ENCODE measurements at places on chromosomes 2 and 18.
A peak's percentile ranks its signal among the peaks of the same experiment; 100 is the strongest.

GRCh38 chr2:216015722-216016464, 2.5 kb upstream of the MREG start:
- peak; percentile 35 for DNase-seq

DNA sequence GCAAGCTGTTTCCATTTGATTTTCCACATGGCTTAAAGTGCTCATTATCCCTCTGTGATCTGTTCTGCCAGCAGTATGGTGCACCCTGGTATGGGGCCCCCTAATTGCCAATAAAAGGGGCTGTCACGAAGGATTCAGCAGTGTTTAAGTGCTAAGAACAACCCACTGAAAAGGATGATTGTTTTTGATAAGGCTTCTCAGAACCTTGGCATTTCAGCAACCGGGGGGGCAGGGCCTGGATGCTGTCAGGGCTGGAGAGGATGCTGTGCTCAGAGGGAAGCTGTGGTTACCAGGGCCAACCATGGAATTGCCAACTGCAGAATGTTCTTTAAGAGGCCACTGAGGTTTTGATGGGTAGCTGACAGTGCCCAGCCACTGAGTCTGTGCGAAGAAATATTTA, 117.8 kb downstream of the CTIF start:
- no peak for DNase-seq

DNA sequence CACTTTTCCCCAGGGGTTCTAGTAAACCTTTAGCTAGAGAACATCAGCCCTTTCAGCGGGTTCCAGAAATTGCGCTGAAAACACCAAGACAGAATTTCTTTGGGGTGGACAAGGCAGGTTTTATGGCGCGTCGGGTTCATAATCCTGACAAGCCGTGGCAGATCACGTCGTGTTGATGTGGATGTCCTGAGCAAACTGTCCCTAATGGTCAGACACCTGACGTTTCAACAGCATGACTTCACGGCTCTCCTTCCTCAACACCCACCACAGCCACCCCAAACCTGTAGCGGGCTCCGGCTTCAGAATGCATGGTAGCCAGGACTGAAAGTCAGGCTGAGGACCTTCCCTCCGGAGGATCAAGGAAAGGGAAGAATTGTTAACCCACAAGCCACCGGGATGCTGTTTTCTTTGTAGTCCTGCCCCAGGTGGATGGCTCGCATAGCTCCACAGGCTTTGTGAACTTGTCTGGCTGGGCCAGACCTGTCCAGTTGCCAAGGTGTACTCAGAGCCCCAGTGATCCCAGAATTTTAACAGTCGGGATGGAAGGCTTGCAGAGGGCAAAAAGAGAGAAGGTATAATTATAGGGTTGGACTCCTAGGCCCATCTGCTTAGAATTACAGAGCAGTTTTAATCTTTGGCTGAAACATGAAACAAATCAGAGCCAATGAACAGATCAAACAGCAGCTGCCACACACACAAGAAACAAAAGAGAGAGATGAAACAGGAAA, 1.5 kb downstream of the APCDD1 start:
- DNase-seq = no peak

- DNase-seq = no peak
Measured at GRCh38 chr2:24840962-24841945, 48.0 kb downstream of the CENPO start.

DNA sequence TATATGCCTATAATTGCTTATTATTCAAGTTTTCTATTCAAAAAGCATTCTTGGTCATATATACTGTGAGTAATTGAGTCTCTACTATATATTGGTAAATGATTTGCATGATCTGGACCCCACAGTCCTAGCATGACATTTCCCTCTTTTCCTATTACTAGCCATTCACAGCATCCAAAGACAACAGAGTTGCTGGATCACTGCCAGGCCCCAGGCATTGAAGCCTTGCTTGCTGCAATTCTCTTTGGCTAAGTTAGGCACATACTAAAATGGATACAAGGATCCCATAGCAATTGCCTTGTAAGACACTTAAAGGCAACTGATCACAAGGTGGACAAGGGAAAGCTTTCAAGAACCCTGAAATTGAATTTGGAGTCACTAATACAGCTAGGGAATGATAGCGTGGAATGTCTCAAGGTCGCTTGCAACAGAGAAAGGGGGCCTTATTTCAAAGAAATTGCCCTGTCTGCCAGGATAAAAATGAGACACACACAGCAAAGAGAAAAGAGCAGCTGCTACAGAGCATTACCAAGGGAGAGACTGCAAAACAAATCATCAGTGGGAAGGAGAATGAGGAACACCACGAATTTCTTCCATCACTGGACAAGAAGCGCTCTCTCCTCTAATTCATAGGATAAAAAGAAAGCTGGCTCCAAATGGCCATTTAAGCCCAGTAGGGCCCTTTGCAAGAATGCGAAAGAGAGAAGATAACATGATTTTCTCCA, 77.1 kb upstream of the EPHA4 start:
- DNase-seq = no peak

GRCh38 chr2:33042265-33042664, 95.5 kb downstream of the LTBP1 start:
- DNase-seq = no peak

DNA sequence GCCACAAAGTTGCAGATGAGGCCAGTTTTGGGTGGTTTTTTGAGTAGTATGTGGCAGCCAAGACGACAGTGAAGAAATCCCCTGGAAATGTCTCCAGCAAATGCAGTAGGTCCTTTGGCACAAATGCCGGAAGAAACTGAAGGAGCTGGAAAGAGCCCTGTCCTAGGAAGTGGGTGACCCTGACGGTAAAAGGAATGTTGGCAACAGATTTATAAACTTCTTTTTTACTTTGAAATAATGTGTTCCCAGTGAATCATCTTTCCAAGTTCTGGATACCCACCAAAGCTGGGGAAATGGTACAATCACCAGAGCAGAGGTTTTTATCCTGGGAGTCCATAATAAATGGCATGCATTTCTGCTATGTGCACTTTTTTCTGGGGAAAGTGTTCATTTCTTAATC, 112.9 kb downstream of the CSRNP3 start:
- DNase-seq = no peak

DNA sequence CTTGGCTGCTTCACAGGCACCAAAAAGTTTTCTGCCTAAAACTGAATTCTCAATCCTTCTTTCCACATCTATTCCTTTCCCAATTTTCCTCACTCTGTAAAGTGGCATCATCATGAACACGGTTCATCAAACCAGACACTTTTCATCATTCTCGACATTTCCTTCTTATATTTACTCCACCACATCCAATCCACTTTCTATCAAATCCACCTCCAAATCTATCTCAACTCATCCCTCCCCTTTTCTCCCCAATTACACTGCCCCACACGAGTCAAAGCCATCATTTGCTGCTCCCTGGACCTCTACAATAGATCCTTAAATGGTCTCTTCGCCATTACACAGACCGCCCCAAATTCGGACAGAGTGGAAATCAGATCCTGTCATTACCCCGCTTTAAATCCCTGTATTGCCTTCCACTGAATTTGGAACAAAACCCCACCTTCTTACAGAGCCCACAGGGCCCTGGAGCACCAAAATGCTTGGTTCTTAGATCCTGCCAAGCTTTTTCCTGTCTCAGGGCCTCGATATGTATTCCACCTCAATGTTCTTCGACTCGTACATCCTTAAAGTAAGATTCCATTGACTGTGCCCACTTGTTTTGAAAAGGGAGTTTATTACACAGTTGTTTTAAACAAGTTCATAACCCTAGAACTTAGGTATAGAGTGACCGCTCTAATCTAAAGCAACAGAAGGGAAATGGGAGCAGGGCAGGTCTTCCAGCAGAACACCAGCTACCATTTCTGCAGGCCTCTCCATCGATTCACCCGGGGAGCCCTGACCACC, 856 bp downstream of the ACAA2 start:
- no peak for DNase-seq

- DNase-seq = no peak
Measured at GRCh38 chr18:22604986-22605421, 187.3 kb upstream of the CTAGE1 start.

GRCh38 chr2:50879457-50879856, 152.5 kb downstream of the NRXN1 start:
- no peak for DNase-seq

DNA sequence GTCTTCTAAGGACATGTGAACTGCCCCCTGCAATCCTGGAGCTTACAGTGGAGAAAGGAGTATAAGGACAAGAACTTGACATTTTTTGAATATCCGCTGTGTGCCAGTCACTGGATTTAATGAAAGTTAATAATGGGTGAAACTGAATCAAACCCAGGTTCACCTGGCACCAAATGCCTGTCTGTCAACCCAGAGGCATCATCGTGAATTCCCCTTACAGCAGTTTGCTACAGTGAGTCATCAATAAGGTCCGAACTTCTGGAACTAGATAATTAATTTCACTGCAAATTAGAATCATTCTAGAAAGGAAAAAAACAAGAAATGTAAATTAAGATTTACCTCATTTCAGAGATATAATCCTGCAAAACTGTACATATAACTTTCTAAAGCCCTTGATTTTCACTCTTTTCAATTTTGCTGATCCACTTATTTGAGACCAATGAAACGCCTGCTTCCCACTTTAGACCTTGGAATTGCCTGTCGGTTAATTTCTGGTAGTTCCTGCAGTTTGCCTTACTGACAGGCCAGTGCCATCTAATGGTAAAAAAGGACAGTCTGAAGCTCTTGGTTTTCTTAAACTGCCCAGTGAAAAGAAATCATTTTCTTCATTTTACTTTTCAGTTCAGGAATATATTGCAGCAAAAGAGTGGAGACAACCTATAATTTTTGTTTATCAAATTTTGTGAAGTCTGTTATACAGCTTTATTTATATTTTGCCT, 8.2 kb downstream of the DSG2 start:
- no peak for DNase-seq

DNA sequence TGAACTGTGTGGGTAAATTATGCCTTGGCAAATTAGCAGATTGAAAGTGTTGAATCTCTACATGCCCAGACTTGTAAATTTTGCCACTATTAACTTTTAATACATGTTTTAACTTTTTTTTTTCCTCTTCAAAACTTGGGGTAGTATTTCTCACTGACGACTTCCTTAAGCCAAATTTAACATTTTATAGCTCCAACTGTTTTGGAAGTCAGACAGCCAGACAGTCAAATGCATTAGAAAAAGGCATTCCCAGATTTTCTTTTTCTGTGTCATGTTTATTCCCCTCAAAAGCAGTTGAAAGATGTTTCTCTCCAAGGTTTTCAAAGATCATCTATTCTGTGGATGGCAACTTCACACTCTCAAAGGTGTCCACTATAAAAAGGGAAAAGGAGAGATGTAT, 226.8 kb upstream of the FN1 start:
- no peak for DNase-seq

- no peak for DNase-seq
Measured at GRCh38 chr2:234003972-234004617, 46.4 kb upstream of the SPP2 start.

DNA sequence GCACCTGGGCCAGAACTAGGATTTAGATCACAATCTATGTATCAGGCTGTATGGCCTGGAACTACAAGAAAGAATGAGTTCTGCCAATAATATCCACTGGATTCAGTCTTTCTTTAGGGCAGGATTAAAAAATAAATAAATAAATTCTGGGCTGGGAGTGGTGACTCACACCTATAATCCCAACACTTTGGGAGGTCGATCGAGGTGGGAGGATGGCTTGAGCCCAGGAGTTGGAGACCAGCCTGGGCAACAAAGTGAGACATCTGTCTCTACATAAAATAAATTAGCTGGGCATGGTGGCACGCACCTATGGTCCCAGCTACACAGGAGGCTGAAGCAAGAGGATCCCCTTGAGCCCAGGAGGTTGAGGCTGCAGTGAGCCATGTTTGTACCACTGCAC, 8.1 kb downstream of the AMMECR1L start:
- no peak for DNase-seq

DNA sequence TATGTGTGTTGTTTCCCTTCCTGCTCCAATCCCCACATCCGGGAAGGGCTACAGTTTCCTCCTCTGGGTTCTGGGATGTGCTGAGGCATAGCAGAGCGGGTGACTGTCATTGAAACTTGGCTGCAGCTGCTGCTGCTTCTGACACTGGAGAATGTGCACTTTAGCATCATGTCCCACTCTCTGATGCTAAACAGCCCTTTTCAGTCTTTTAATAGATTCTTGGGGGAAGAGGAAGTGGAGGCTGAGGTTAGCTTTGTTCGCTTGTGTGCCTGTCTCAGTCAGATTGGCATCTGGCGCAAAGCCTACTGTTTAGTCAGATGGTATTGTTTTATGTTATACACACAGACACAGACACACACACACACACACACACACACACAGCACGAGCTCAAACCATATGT, 136.5 kb upstream of the RND3 start:
- no peak for DNase-seq

DNA sequence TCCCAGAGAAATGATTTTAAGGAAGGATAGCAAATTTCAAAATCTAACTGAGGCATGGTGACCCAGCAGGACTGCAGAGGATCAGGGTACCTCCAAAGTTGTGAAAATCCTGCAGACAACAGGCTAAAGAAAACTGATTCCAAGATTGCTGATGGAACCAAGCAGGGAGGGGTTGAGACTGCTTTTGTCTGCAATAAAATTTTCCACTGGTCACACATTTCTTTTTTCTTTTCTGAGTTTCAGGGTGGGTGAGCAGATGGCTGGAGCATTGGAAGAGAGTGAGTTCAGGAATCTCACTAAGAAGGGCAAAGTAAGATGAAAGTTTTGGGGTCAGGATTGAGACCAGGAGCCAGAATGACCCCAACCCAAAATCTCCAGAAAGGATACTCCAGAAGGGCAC, 321.0 kb downstream of the TNS1 start:
- DNase-seq = no peak

DNA sequence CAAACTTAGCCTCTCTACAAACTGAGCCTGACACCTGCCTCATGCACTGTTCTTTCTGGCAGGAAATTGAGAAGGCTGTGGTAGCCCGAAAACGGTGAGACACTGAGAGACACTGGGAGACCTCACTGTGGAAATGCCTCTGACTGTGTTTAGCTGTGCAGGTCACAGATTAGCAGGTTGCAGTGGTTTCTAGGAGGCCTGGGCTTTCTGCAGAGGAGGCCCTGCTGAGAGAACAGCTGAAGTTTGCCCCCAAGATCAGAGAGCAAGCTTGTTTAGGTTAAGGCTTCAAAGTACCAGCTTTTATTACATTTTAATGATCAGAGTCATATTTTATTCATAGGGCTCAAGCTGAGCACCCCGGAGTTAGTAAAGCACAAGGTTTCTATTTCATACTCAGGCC, 68.7 kb upstream of the LYPD6 start:
- no peak for DNase-seq

DNA sequence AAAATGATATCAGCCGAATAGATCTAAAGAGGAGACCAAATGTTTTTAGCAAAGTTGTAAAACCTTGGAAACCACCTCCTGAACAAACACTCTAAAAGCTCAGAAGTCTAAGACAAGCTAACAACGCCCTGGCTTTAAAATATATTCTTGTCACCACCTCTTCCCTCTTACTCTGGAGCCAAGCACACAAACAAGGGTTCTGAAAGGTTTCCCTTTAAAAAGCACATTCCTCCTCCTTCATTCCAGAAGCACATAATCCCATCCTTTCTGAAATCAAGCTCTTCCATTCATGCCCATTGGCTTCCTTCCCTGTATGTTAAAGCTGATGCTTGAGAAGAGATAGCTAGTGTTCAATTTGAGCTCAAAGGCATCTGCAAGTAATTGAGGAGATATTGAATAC, 382.0 kb downstream of the LNPK start:
- DNase-seq = no peak
